ENCODE measurements at places on chromosomes 16 and 17.

GRCh38 chr16:27149986-27150385 lies 53.3 kb upstream of the KDM8 start:
- no peak for DNase-seq

DNA sequence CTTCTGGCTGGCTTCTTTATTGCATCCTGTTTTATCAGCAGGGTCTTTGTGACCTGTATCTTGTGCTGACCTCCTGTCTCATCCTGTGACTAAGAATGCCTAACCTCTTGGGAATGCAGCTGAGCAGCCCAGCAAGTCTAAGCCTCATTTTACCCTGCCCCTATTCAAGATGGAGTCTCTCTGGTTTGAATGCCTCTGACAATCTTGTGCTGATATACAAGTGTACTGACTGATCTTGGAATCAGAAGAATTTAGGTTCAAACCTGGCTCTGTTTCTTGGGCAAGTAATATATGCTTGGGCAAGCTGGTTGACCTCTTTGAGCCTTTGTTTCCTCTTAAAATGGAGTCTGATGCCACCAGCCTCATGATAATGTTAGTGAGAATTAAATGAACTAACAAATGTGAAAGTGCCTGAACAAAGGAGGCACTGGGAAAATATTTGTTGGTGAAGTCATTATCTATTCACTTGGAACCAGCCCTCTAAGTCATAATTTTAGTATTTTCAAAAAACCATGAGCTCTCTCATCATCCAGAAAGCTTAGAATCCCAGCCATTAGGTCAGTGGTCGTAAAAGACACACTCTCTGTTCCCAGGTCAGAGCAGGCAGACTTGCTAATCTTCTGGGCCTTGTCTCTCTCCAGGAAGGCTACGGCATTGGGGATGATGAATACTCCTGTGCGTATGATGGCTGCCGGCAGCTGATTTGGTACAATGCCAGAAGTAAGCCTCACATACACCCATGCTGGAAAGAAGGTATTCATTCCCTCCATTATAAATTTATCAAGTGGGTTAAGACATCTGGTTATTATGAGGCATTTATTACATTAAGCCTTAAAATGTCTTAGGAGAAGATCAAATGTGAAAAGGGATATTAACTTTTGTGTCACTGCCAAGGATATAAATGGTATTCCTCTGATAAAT lies 18.1 kb upstream of the ARL2BP start:
- DNase-seq = no peak

- peak; percentile 82 for DNase-seq
Observed at GRCh38 chr17:38351412-38352222, at the start of gene SOCS7. Gene SOCS7, plus strand, starts transcription at chr17:38351844. Its CDS starts 209 bp downstream, at chr17:38352053.

DNA sequence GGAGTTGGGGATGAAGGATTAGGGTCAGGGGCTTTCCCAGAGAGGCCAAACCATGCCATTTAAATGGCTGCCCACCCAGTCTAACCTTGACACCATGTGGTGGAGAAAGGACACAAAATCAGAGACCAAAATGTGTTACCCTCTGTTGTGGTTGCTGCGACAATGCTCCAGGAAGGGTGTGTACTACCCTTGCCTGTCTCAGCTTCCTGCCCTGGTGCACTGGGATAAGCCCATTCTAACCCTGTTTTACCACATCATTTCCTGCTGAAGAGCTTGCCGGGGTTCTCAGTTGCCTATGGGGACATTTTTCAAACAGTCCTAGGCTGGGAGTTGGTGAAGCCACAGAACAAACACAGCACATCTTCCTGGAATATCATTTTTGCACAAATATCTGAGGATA lies 4.9 kb downstream of the OR4D1 start:
- peak; percentile 12 for DNase-seq

DNA sequence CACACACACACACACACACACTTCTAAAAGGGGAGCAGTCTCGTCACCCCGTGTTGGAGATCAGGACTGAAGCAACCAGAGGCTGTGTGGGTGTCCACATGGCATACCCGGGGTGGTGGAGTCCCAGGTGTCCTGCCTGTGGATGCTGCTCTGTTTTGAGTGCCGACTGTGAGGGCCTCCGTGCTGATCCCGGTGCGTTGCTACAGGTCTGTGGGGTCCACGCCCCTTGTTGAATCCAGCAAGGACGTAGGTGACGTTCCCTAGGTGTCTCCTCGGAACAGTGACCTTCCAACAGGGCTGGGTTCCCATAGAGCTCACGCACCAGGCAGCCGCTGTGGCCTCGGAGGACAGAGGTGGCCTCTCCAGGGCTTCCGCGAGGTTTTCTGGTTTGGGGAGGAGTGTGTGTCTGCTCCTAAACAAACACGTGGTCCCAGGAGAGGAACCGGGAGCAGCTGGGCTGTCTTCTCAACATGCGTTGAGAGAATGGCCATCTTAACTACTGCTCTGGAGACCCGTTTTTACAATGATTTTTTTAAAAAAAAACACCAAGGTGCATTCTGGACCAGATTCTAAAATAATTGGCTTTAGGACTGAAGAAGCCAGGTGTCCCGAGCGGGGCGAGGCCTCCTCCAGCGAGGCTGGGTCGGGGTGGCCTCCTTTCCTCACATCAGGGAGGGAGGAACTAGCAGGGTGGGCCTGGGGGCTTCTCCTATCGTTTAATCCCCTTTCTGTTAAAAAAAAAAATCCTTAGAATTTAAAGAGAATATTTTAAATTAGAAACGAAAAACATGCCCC lies 100.6 kb upstream of the ZNF750 start:
- DNase-seq = no peak

DNA sequence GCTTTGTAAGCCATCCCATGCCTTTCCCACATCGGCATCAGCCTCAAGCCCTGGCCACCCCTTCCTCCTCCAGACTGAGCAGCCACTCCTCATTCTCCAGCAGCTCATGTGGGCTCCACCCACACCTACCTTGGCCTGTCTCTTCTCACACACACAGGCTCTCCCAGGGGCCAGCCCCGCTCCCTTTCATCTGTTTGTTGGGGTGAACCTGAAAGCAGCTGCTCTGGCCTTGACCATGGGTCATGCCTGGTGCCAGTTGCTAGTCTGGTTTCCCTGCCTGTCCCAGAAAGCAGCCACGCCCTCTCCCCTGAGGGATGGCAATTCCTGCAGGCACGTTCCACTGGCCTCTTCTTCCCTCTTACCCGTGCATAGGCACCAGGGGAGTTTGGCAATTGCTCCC lies 11.4 kb upstream of the TMEM238L start:
- DNase-seq = no peak

- DNase-seq = no peak
Observed at GRCh38 chr16:15827299-15827698, 29.5 kb downstream of the MYH11 start.

DNA sequence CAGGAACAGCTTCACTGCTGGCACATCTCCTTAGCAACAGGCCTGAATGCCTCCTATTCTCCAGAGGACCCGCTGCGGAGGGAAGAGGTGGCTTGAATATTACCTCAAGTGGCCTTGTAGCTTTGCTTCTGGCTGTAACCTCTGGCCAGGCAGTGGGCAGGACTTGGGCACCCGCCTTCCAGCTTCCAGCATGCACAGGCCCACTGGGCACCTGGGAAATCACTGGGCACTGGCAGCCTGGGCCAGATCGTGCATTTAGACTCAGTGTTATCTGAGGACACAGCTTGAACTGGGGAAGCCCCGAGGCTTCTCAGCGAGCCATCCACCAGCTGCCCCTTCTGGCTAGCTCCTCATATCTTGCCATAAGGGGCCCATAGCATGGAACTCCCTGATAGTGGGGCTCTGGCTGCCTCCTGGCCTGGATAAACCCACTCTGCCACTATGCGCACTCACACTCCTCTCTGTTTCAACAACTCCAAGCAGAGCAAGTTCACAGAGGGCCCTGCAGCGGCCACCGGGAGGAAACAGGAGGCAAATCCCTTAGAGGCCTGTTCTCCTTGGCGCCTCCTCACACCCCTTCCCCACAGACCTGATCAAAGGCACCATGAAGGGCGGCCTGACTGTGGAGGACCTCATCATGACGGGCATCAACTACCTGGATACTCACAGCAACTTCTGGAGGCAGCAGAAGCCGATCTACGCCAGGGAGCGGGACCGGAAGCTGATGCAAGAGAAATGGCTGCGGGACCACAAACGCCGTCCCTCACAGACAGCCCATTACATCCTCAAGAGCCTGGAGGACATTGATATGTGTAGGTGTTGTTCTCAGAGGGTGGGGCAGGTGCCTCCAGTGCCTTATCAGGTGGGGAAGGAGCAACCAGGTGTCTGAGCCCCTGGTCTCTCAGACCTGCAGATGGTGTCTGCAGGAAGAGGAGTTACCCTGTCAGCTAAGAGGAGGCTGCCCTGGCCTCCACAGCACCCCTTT lies 7.8 kb downstream of the ODAD4 start:
- no peak for DNase-seq

- DNase-seq = no peak
Observed at GRCh38 chr17:41914358-41914766, 4.4 kb downstream of the ACLY start.

GRCh38 chr17:67403065-67403464 lies 26.0 kb downstream of the PITPNC1 start:
- no peak for DNase-seq

GRCh38 chr16:69171325-69172084 lies 15.5 kb upstream of the SNTB2 start:
- no peak for DNase-seq

DNA sequence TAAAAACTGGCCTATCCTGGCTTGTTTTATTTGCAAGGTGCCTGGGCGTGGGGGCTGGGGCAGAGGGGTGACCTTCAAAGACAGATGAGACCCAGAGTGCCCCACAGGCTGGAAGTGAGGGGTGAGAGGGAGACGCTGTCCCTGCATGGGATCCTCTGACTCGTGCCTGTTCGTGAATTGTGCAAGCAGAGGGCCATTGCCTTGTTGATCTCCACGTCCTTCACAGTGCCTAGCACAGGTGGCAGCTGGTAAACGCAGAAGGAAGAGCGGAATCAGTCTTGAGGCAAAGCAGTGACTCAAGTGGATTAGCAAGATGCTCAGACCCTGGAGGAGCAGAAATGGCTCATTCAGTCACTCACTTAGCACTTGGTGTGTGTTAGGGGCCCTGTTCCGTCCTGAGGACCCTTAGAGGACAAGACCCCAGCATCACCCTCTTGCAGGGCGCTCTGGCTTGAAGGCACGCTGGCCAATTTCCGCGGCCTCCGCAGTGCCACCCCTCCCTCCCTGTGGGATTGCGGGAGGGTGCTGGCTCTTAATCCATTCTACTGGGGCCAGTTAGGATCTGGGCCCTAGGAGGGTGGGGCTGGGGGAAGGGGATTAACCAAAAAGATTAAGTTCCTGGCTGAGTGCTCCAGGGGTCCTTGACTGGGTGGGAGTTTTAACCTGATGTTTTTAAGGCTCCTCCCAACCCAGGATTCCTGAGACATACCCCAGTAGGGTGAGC lies 151.2 kb downstream of the CCDC182 start:
- DNase-seq = no peak

DNA sequence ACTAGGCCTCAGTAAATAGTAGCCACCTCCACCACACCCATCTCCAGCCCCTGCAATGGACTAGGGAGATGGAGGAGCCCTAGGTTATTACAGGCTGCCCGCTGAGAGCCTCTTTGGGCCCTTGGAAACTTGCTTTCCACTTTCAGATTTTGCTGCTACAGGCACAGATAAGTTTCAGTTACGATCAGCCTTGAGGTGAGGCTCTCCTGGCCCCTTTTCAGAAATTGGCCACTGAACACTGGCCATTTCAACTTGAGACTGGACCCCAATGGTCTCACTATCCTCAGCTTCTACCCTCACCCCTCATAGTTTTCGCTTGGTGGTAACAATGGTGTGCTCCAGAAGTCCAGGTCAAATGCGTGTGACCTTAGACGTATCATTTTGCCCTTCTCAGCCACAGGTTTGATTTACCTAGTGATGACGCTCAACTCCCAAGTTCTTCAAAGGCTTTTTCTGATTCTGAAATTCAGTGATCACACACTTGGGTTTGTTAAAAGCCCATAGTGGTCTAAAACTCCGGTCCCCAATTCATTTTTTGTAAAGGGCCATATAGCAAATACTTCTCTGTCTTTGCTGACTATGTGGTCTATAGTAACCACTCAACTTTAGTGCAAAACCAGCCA lies 1.0 kb downstream of the PMM2 start:
- no peak for DNase-seq

DNA sequence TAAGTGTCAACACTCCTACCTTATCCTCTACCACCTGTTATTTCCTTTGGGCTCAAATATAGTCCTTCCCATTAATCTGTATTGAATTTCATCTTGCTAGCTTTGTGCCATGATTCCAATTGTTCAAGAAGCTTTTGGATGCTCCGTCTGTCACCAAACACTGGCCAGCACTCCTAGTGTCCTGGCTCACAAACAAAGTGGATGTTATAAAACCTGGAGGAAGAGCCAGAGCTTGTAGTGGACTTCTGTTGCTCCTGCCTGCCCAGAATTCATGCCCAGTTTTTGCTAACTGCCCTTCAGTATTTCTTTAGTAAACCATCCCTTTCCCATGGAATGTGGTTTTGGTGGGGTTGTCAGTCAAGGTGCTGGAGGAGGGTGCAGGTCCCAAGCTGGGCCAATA lies 77.2 kb upstream of the HS3ST2 start:
- no peak for DNase-seq

GRCh38 chr17:8300627-8301242 lies 5.5 kb upstream of the SLC25A35 start:
- DNase-seq = peak; percentile 10

DNA sequence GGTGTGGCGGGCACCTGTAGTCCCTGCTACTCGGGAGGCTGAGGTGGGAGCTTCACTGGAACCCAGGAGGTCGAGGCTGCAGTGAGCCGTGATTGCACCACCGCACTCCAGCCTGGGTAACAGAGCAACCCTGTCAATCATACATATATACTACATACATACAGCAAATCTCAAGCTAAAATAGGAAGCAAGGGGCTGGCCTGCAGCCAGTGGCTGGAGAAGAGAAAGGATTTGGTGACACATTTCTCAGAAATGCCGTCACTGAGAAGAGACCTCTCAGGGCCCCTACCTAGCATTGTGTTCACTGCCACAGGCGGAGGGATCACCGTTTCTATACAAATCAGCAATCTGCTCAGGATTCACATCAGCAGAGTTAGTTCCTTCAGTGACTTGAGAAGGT lies 16.9 kb downstream of the NARF start:
- DNase-seq = no peak

GRCh38 chr16:62921904-62922303 lies 885.7 kb upstream of the CDH8 start:
- no peak for DNase-seq

DNA sequence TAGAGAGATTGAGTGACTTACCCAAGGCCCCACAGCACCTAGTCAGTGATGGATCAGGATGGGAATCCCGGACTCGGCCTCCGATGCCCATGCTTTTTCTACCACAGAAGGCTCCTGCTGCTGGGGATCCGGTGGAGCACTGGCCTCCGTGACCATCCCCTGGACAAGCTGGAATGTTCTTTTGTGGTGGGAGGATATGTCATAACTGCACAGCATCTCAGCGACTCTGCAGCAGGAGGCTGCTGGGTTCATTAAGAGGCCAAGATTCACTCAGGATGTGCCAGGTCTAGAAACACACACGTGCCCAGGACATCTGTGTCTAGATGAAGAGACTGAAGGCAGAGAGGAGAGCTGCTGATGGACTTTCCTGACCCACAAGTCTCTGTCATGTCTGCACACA lies 34.7 kb upstream of the NGFR start:
- no peak for DNase-seq

GRCh38 chr17:58487589-58488427 lies at the start of gene HSF5:
Gene HSF5, minus strand, starts transcription at chr17:58488408. Its CDS starts 134 bp downstream, at chr17:58488274.
- no peak for DNase-seq

GRCh38 chr16:56679818-56680217 lies 2.5 kb upstream of the MT1X start:
- peak; percentile 58 for DNase-seq
